Activated CD4-positive, alpha-beta T cell treated with anti-CD3 and anti-CD28 coated beads, Interleukin-2, amount 50 U/mL, for 16 hours (primary cell): ENCODE measurements at places on chromosomes 5 and 9.

- DNase-seq = no peak
These were observed 230.9 kb downstream of the CDH9 start for GRCh38 chr5:26807231-26808199.

GRCh38 chr9:5269249-5269715 lies 35.2 kb downstream of the RLN2 start:
- no peak for DNase-seq

DNA sequence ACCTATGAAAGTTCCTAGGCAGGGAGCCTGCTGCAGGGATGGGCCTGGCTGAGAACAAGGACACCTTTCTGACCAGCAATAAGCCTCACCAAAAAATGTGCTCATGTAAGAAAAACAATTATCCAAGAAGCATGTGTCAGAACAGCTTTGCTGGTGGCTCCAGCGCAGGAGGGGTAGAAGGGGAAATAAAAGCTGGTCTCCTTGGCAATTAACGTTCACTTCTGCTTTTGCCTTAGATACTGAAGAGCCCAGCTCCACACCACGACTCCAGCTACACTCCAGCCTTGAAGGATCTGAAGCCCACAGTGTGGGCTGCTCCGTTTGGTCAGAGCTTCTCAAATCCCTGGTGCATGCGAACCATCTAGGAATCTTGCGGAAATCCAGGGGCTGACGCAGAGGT lies 107.6 kb upstream of the PHYKPL start:
- no peak for DNase-seq

DNA sequence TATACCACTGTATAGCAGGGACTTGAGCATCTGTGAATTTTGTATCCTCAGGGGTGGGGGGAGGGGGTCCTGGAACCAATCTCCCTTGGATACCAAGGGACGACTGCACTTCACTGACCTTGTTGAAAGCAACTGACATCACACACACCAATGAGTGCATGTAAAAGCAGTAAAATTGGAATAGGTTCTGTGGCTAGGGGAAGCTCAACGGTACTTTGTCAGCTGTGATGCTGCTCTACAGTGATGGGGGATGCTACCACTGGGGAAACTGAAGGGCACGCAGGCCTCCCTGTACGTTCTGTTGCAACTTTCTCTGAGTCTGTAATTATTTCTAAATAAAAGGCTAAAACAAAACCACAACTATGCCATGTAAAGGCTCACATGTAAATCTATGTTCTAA lies 47.0 kb upstream of the RETREG1 start:
- DNase-seq = no peak

GRCh38 chr5:68219161-68219816 lies 3.7 kb downstream of the PIK3R1 start:
- no peak for DNase-seq

- DNase-seq = no peak
These were observed 111.8 kb downstream of the ACTL7B start for GRCh38 chr9:108743901-108744371.

DNA sequence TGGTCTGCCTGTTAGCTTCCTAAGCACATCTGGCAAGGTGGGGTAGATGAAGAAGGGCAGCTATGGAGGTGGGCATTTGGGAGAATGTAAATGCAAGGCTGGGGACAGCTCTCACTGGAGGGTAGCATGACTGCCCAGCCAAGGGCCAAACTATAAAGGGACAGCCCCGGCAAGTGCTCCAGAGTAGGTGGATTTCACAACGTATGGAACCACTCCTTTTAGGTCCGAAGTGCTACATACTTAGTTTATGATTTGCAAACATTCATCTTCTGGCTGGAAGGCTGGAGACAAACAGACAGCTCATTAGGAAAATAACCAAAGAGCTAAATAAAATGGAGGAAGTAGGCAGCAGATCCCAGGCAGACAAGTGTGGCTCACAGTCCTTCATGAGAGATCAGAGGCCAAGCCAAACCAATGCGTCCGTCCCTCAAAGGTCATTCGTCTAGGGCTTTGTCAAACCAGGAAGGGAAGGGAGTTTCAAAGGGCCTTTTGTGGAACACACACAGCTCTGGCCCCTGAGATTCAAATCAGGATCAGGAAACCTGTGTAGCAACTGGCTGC lies 42.5 kb upstream of the GLRX start:
- no peak for DNase-seq

- DNase-seq = no peak
These were observed 1.8 kb downstream of the TLX3 start for GRCh38 chr5:171310819-171311321.

- DNase-seq = no peak
These were observed 7.3 kb upstream of the NEUROG1 start for GRCh38 chr5:135543001-135543484.

DNA sequence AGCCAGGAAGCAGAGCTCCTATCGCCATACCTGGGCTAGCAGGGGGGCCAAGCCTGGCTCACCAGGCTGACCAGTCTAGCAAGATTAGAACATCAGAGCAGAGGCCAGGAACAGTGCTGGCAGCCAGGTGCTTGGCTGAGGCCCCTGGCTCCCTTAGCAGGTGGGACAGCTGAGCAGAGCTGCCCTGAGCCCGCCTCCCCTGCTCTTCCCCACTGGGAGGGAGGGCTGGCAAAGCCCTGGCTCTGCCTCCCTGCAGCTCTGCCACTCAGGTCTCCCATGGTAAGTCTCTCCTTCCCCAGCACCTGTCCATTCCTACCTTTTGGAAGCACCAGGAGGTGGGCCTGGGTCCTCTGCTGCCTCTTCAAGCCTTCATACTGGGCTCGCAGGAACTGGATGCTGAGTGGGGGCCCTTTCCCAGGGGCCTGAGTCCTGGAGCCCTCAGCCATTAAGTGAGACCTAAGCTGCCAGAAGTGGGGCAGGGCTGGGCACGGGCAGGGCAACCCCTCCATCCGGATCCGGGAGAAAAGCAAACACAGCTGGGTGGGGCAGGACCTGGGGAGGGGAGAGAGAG lies 803 bp downstream of the C9orf152 start:
- DNase-seq = no peak

DNA sequence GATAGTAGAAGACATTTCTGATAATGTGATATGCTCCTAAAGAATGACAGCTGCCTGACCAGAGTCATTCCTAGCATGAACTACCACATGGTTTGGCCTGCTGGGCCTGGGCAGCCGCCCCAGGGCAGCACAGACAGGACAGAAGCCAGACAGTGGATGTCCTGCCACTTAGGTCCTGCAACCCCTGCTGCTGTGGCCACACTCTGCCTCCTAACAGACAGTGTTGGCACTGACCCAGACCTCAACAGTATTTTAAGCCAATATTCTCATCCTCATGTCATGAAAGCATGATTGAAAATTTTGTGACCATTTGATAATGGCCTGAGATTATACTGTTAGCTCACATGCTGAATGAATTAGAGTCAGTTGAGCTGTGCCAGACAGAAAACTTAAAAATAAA lies 15.8 kb downstream of the CENPP start:
- DNase-seq = no peak

- no peak for DNase-seq
These were observed 584.6 kb upstream of the CDH18 start for GRCh38 chr5:20572614-20573013.

DNA sequence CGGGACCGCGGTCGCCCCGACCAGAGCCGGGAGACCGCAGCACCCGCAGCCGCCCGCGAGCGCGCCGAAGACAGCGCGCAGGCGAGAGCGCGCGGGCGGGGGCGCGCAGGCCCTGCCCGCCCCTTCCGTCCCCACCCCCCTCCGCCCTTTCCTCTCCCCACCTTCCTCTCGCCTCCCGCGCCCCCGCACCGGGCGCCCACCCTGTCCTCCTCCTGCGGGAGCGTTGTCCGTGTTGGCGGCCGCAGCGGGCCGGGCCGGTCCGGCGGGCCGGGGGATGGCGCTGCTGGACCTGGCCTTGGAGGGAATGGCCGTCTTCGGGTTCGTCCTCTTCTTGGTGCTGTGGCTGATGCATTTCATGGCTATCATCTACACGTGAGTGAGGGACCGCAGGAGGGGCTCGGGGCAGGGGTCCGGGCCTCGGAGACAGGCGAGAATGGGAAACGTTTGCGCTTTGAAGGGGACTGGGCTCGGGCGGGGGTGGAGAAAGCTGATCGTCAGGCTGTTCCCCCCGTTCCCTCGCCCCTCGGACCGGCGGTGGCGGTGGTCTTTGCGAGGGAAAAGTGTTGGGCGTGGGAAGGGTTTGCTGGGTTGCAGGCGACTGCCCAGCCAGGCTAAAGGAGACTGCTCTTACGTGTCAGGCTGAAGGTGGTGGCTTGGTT lies 457 bp downstream of the UGCG start:
- peak; percentile 16 for DNase-seq

DNA sequence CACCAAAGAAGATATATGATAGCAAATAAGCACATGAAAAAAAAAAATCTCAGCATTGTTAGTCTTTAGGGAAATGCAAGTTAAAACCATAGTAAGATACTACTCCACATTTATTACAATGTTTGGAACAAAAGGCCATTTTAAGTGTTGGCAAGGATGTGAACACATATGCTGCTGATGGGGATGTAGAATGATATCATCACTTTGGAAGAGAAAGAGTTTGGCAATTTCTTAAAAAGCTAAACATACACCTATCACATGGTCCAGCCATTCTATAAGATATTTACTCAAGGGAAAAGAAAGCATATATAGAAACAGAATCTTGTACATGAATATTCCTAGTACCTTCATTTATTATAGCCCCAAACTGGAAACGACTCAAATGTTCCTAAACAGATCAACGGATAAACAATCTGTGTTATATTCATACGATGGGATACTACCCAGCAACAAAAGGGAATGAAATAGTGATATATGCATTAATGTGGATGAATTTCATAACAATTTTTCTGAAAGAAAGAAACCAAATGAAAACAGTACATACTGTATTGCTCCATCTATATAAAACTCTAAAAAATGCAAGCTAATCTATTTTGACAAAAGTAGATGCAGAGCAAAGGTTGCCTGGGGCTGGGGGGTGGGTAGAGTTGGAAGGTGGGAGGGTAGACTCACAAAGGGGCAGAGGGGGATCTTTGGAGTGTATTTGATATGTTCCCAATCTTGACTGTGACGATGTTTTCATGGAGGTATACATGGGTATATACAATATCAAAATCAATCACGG lies 45.7 kb upstream of the SMAD5 start:
- no peak for DNase-seq

GRCh38 chr5:153619771-153620170 lies 129.3 kb downstream of the GRIA1 start:
- DNase-seq = no peak

DNA sequence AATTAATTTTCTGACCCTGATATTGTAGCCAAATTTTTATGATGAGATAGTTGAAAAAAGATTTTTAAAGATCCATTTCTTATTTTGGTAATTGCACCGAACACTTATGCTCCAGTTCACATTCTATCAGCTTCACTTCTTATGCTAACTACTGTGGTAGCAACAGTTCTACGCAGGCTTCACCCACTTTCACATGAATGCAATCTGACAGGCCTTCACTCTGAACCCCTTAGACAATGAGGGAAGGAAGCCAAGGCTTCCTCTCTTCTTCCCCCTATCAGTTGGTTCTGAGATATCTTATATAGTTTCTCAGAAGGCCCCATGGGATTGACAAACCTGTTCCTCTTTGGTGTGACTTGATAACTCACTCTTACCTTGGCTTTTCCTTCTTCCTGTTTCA lies 185.8 kb downstream of the CETN3 start:
- DNase-seq = no peak

DNA sequence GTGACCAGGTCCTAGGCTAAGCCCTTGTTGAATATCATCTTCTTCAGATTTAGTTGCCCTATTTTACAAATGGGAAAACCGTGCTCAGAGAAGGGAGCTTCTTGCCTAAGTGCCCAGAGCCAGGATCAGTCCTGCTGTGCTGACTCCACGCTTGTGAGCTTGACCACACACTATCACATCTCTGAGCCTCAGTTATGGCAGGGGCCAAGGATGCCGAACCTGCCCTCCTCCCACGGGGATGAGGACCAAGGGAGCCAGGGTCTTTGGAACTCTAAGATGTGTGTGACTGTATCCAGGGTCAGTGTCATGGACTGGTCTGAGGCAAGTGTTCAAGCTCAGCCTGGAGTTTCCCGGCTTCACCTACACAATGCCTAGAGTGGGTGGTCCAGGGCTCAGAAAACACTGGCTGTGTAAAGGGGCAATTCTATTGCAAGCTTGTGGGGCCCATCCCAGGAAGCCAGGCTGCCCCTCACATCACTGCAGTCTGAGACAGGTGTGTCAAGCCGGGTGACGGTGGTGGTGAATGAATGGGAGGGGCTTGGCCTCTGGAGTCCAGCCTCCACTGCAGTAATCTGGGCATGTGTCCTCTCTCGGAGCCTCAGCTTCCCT lies 235.7 kb downstream of the PBX3 start:
- no peak for DNase-seq

GRCh38 chr5:146919304-146919703 lies 40.7 kb upstream of the PPP2R2B start:
- no peak for DNase-seq

- no peak for DNase-seq
These were observed 111.1 kb downstream of the RGS3 start for GRCh38 chr9:113574441-113575262.

- DNase-seq = no peak
These were observed 47.1 kb downstream of the SSBP2 start for GRCh38 chr5:81703840-81704239.

GRCh38 chr5:88833371-88834130 lies 49.4 kb downstream of the MEF2C start:
- DNase-seq = peak; percentile 61

GRCh38 chr5:56565644-56566043 lies 249.7 kb upstream of the MAP3K1 start:
- DNase-seq = no peak

DNA sequence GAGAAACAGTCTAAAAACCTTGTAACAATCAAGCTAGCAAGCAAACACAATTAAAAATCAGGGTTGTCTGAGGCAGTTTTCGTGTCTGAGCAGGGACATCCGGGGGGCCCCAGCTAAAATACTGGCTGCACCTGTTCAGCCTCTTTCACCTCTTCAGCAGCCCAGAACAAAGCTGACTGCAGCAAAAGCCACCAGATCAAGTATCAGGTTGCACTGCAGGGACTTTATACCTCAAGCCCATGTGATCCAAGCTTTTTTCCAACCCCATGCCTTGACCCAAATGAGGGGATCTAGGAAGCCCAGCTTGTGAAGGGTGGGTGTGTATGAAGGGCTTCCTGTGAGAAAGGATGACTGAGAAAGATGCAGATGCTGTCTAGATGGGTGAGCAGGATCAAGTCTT lies 133.4 kb downstream of the SEMA6A start:
- no peak for DNase-seq

GRCh38 chr5:141919218-141920119 lies 4.2 kb upstream of the DELE1 start:
- DNase-seq = no peak

DNA sequence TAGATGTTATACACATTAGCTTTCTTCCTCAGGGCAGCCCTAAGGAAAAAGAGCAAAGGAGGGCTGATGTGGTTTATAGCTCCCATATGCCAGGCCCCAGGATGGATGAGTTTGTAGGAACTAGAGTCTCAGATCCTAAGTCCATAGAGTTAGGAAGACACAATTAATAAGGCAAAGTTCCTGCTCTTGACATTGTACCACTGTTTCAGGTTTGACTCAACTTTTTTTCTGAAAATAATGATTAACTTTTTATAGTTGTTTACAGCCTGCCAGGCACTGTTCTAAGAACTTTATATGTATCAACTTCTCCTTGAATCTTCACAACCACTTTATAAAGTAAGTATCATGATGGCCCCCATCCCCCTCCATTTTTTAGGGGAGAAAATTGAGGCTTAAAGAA lies 339.5 kb downstream of the PDE4D start:
- DNase-seq = no peak
